ENCODE measurements at places on chromosomes 1 and 21.

DNA sequence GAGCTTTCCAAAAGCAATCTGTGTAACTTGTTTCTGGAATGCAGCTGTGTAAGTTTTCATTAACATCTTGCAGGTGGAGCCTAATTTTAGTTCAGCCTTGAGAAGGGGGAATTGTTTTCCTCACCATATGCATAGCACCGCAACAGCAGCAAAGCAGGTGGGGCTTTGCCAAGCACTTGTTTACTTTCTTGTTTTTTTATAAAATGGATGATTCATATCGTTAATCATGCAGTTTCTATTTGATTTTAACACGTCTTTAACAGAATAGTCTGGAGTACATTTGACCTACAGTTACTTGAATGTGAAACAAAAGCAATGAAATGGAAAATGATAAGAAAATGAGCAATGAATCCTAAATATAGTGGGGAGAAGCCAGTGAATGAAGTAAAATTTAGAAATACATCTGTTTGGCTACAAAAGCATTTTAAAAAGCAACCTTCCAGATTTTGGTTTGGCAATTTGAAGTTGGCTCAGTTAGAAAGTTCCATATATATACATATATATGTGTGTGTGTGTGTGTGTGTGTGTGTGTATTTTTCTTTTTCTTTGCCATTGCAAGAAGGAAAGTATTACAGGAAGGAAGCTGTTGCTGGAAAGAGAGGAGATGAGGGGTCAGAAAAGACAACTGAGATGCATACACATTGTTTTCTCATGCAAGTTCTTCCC lies 119.0 kb upstream of the ADGRL2 start:
- no peak for DNase-seq

GRCh38 chr1:203669739-203670138 lies 43.1 kb downstream of the ATP2B4 start:
- DNase-seq, result peak; percentile 80

DNA sequence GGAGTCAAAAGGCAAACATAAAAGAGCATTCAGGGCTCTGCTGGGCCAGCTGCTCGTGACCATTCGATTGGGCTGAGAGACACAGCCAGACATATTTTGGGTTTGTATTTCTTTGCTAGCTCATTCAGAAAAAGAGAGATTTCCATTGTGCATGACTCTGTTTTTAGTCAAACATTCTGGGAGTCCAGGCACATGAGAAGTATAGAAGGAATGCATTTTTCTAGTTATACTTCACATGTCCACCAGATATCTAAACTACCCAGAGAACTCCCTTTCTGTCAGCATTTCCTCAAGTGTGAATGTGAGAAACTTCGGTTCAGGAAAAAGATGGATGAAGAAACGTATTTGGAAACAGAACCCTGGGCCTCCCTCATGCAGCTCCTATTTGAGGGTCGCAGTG lies 6.3 kb upstream of the KCNE1 start:
- DNase-seq, result no peak

DNA sequence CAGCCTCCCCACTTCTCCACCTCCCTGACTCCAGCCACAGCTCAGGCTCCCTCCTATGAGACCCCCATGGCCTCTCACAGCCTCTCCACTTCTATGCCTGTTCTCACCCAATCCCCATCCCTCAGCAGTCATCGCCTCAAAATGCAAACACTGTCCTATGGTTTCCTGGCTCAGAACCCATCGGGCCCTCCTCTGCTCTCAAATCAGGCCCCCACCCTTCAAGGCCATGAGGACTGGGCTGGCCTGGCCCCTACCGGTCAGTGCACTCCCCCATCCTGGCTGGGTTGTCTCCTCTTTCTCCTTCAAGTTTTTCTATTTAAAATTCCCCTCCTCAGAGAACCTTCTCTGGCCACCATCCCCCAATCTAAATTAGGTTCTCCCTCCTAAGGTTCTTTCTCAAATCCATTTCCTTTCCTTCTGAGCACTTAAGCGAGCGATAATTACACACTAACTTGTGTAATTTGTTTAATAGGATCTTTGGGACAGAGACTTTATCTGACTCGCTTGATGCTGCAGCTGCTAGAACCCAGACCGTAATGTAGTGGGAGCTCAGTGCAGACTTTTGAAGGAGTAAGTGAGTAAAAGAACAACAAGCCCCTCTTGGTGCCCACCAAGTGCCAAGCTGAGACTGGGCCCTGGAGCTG lies 347.2 kb downstream of the MATN1 start:
- no peak for DNase-seq

GRCh38 chr1:226443033-226443432 lies 35.1 kb upstream of the PARP1 start:
- DNase-seq, result peak; percentile 11

GRCh38 chr1:156578055-156578454 lies 1.5 kb upstream of the TTC24 start:
- DNase-seq, result no peak

DNA sequence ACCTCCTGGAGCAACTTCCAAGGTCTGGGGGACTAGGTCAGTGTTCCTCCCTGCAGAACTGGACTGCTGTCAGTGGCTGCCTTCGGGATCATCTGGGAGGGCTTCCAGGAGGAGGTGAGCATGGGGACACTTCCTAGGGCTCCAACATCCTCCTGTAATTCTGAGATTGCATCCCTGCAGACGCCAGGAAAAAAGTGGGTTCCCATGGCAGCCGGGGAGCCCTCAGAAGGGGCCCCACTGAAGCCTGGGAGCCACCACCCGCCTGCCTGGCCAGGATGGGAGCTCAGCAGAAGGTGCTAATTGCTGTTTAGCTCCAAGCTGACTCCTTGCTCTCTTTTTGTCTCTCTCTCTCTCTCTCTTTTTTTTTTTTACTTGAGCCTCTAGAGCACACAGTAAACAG lies 16.1 kb upstream of the ARF1 start:
- no peak for DNase-seq

DNA sequence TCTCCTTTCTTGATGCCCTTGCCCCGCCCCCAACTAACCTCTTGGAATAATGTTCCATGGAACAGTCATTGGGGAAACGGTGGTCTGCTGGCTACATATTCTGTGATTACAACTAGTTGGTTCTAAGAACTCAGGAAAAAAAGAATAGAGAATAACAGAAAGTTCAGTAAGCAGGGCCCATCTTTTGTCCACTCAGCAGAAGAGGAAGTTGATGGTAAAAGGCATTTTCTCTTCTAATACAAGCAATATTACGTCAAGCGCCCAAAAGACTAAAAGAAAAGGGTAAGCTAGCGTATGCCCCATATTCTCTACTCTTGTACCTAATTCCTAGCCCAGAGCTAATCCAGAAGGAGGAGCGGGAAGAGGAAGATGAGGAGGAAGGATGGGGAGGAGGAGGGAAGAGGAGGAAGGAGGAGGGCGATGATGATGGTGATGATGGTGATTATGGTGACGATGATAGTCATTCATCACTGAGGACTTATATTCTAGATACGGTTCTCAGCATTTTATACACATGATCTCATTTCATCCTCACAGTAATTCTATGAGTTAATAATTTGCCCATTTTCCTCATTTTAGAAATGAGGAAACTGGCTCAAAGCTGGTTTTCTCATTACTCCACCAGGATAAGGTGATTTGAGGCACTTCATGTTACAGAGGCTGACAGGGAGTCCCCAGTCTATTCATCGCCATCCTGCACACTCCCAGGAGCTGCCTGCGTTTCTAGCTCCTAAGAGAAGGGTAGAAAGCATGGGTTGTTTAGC lies 76.6 kb upstream of the EFHD2 start:
- peak; percentile 52 for DNase-seq

GRCh38 chr1:112934577-112934976 lies 21.4 kb downstream of the SLC16A1 start:
- no peak for DNase-seq

DNA sequence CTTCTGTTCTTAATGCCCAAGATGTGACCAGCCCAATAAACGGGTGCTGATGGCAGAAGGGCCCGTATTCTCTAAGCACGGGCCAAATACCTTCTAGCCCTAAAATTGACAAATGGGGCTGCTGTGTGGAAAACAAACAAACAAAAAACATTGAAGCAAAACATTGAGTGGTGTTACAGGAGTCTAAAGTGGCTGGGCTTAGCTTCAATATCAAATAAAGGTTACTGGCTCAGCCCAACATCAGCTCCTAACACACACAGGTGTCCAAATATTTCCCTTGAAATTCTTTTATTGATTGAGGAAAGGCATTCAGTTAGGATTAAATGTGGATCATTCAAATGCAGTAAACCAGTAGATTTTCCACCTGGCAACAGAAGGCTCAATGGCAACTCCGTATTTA lies 13.3 kb upstream of the TTF2 start:
- no peak for DNase-seq

- no peak for DNase-seq
Observed at GRCh38 chr1:69290291-69290690, 277.4 kb upstream of the LRRC7 start.

DNA sequence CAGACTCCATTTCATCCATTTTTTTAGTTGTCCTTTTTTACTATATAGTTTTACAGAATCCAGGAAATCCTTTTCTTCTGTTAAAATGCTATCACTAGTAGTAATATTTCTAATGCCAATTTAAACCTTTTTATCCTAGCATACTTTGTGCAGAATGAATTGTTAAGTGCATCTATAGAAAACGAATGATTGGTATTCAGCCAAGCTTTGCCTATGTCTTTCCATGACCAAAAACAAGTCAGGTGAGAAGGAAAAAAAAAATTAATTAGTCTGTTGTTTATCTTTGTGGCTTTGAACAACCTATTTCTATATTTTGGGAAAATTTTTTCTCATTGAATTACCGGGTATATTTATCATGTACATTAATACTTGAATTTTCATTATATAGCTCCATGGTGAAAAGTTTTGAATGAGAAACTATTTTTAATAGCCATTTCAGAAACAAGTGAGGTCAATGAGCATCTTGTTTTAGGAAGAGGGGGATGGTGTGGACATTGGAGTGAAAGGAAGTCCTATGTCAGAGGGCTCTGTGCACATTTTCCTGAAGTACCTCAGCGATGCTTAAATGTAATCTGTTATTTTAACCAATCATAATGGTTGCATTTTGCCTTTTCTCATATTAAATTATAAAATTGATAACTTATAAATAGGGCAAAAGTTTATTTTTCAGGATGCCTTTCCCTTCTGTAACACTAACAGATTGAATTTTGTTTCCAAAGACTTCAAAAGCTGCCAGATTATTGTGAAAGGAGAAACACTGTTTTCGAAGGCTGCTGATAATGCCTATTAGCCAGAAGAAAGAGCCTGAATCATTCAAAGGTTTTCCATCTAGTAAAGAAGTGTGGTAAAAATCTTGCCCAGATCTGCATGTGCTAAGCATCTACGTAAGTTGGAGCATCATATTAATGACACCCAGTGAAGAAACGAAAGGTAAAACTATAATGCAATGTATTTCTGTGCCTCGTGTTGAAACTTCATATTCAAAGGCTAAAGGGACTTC lies 73.8 kb upstream of the S1PR1 start:
- no peak for DNase-seq

- no peak for DNase-seq
Observed at GRCh38 chr1:48659801-48660200, 116.9 kb downstream of the BEND5 start.

- DNase-seq, result no peak
Observed at GRCh38 chr1:236381565-236382158, 12.4 kb upstream of the EDARADD start.

DNA sequence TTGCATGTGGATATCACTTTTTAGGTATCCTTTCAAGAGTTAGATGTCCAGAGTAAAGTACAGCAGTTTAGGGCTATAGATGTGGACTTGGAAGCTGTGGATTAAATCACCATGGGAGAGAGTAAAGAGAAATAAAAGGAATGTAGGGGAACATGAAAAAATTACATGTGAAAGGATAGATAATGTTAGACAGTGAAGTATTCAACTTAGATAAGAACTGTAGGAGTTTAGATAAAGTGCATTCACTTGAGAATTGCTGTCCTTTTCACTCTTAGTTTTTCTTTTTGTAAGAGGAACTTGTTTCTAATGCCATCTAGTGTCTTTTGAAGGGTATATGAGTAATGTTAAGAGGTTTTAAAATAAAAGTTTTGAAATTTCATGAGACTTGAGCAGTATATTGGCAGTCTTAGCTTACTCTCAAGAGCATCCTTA lies 40.1 kb downstream of the MAST2 start:
- DNase-seq, result peak; percentile 24

GRCh38 chr1:150995896-150996295 lies 10.8 kb downstream of the MINDY1 start:
- no peak for DNase-seq

GRCh38 chr21:43287795-43288755 lies 119.3 kb downstream of the CRYAA start:
- no peak for DNase-seq

DNA sequence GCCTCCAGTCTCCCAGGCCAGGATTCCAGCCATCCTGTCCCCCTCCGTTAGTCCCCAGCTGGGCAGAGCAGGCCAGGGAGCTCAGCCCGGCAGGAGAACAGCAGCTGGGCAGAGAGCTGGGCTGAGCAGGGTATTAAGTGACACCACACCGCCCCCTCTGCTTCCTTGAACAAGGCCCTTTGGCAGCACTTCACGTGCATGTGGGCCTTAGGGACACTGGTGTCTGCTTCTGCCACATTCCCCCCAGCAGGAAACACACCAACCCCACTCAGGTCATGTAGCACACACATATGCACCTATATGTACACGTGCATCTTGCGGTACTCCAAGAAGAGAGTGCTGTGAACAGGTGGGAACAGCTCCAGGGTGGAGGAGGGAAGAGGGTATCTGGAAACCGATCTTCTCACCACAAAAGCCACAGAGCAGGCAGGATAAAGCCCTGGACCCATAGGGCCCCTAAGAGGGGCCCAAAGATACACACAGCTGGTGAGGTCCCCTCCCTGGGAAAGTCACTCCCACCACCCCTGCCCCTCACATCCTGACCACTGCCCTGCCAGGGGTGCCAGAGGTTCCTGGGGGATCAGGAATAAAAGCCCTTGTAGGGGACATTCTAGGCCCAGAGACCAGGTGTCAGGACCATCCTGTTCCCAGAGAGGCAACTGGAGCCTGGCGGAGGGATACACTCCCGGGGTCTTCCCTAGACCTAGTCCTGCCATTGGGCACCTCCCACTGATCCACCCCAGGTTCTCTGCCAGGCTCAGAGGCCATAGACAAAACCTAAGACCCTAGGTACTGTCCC lies 4.5 kb downstream of the EPHA2 start:
- DNase-seq, result peak; percentile 40

DNA sequence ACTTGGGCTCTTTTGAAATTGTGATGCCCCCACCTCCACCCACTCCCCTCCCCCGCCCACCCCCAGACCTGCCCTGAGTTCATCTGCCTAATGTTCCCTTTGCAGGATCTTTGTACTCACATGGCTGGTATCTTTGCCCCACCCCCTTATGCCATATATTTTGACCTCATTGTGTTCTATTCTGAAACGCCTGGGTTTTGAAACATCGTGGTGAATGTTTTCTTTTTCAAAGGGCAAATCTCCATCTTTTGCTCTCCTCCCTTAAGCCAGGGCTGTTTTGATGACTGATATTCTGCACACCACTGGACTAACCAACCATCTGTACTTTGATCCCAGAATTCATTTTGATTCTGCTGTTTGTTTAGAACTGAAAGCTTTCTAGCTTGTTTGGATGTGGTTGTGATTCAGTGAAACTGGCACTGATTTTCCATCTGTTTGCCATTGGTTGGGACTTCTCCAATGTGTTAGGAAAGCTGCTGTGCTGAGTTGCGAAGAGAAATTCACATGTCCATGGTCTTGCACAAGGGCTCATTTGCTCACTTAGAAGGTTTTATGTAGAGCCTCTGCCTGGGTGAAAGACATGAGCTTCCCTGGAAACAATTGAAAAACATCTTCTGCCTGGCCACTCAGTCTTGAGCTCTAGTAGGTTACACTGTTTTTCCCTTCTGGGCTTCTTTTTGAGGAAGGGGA lies 16.5 kb downstream of the SMAP2 start:
- DNase-seq, result no peak

- no peak for DNase-seq
Observed at GRCh38 chr1:212595229-212595628, 13.3 kb upstream of the ATF3 start.

GRCh38 chr1:151512801-151513625 lies 1.8 kb downstream of the CGN start:
- DNase-seq, result no peak

Measured in RCC 7860 (cell line).